ENCODE measurements at places on chromosomes 11 and 22. TPM values are rescaled to one million over a fixed set of nuclear protein-coding genes. Genes with fewer than 3 reads are reported as not detected.

The TRIM22 gene
- total RNA-seq, result 79.9 TPM

The POU2F3 gene
- total RNA-seq, result 1.1 TPM

The HORMAD2 gene
- total RNA-seq, result not detected

GRCh38 chr11:123063826-123064657 lies 2.1 kb upstream of the HSPA8 start:
- peaks cover 29% of the 10 kb centered on the region for H3K36me3 ChIP-seq
- H3K27ac ChIP-seq, result peak overlapping the region; percentile 88
- DNase-seq, result no peak
- no peaks in the 10 kb centered on the region for H3K27me3 ChIP-seq
- peak overlapping the region; percentile 99 for H3K4me3 ChIP-seq

- no peak overlapping the region for H3K27ac ChIP-seq
- H3K27me3 ChIP-seq, result no peaks in the 10 kb centered on the region
- DNase-seq, result no peak
- no peaks in the 10 kb centered on the region for H3K4me1 ChIP-seq
- H3K4me3 ChIP-seq, result no peak overlapping the region
- H3K36me3 ChIP-seq, result no peaks in the 10 kb centered on the region
Measured at GRCh38 chr11:45518833-45519535, 146.4 kb downstream of the CHST1 start.

All from H9 (cell line).